ENCODE measurements at places on chromosomes 12 and 14. TPM values are rescaled to one million over a fixed set of nuclear protein-coding genes. Genes with fewer than 3 reads are reported as not detected.

TEX52 gene
- total RNA-seq: not detected

CPNE6 gene
- total RNA-seq: not detected

CABP1 gene
- total RNA-seq: not detected

ATP2B1 gene
- total RNA-seq: 95.5 TPM

UBR7 gene
- 7.0 TPM for total RNA-seq

UBE2N gene
- total RNA-seq: 93.6 TPM

ARL6IP4 gene
- total RNA-seq: 131 TPM

TBX3 gene
- not detected for total RNA-seq

GRCh38 chr12:124160097-124160756 is 134.7 kb upstream of the RFLNA start:
- no peak for DNase-seq

DNA sequence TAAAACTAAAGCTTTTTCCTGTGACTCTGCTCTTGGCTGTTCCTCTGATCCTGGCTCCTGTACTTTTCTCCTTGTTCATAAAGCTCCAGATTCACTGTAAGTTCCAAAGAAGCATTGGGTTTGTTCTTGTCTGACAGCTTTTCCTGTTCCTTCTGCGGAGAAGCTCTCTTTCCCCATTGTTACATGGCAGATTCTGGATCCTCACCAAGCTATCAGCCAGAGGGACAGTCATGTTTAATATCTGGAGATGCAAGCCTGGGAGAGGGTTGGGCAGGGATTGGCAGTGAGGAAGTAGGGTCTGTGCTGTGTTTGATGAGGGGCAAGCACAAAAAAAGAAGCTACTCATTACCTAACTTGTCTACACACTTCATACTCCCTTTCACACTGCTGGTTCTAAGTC is 107.9 kb downstream of the AKAP6 start:
- no peak for DNase-seq

- DNase-seq: no peak
These were observed 35.4 kb downstream of the SRRM4 start for GRCh38 chr12:119016715-119017114.

GRCh38 chr14:103597623-103598377 is 31.2 kb upstream of the KLC1 start:
- no peak for DNase-seq

GRCh38 chr14:103819503-103820307 is 27.7 kb downstream of the PPP1R13B start:
- no peak for DNase-seq

DNA sequence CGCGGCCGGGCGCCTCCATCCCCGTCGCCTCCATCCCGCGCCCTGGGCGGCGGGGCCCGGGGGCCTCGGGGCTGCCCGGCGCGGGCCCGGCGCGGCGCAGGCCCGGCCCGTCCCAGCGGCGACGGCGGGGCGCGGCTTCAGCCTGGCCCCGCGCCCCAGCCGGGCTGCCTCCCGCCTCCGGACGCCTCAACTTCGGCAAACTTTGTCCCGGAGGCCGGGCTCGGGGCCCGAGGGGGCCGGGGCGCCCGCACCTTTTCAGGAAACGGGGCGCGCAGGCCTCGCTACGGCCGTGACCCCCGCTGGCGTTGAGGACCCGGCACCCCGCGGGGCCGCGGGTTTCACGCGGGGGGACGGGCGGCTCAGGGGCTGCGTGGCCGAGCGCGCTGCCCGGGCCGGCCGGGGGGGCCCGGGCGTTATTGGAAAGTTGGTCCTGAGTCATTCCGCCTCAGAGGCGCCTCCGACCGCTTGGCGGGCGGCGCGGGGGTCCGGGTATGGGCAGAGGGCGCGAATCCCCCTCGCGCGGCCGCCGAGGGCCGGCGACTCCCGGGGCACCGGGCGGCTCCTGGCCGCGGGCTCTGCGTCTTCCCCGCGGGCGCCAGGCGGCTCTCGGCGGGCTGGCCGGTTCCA is 575 bp downstream of the TRAF3 start:
- DNase-seq: peak; percentile 29

DNA sequence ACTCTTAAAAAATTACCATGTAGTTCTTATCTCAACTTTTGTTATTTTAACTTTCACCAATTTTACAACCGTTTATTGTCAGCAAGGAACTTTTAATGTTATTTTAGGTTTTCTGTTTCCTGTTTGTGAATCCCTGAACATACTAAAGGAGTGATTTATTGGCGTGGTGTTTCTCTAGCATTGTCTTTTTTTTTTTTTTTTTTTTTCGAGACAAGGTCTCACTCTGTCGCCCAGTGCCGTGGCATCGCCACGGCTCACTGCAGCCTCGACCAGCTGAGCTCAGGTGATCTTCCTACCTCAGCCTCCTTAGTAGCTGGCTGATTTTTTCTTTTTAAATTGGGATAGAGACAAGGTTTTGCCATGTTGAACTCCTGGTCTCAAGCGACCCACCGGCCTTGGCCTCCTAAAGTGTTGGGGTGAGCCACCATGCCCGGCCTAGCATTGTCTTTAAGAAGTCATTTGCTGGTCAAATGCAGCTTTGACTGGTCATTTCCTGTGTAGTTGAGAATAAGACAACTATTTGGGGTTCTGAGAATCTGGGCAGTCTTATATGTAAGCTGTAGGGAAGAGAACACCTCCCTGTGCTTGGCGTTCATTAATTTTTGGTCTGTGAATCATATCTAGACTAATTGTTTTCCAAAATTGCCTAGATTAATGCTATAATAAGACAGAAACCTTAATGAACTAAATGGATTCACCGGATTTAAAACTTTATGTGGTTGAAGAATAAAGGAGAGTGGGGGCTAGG is 2.1 kb downstream of the WASHC4 start:
- DNase-seq: no peak

- no peak for DNase-seq
These were observed 39.5 kb downstream of the L2HGDH start for GRCh38 chr14:50272498-50272897.

- DNase-seq: peak; percentile 57
These were observed 311.9 kb downstream of the DUSP6 start for GRCh38 chr12:89040146-89040964.

DNA sequence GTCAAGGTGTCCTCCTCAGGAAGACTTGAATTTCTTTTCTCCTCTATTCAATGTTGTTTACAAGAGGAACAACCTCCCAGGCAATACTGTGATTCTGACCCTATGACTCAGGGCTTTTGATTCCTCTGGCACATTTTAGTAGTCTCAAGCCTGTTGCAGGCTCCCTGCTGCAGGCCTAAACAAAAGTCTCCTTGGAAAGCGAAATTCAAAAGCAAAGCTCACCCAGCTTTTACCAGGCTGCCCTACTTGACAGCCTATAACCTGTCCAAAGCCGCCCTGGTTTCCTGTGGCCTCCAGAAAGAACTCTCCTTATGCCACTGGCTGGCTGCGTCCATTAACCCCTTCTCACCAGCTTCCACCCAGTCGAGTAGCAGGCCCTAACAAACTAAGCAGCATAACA is 11.6 kb downstream of the FGD6 start:
- no peak for DNase-seq

DNA sequence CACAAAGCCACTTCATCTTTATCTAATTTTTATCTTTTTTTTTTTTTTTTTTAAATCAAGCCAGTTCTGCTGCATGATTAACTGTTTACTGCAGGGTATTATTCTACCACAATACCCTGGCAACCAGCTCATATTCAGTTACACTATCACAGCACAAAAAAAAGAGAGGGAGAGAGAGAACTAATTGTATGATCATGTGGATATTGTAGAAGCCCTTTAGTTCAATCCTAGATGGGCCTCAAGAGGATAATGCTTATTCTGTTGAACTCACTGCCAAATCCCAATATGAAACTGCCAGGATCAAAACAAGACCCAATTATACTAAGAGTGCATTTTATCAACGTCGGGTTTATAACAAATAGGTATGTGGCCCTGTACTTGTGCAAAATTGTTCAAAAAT is 51.5 kb downstream of the MED13L start:
- no peak for DNase-seq

DNA sequence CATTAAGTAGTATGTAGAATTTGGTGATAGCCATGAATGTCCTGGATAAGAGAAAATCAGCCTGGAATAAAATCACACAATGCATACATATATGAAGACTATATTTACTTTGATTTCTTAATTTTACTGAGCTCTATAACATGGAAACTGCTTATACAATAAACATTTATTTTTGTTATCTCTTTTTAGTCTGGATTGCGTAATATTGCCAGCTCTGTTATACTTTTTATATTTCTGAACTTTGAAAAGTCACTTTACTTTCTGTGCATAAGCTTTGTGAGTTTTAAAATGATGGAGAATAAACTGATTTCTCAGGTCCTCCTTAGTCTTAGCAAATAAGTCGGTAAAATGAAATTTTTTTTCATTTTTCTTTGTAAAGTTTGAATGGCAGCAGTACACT is 19.2 kb upstream of the ABCD2 start:
- no peak for DNase-seq

DNA sequence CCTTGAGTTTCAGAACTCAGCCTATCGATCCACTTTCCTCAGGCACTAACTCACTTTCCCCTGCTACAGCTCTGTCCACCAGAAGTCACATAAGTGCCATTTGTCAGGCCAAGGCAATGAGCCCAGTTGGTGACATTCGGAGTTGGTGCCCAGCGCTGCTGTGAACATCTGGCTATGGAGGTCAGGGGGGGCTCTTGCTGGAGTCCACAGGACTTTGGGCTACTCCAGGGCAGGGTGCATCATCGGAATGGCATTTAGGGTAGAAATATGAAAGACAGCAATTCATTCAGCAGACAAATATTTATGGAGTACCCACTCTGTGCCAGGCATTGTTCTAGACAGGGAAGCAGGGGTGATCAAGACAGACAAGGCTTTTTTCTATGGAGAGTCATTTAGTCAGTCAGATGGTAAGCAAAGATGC is 1.5 kb upstream of the PPP1CC start:
- DNase-seq: no peak

DNA sequence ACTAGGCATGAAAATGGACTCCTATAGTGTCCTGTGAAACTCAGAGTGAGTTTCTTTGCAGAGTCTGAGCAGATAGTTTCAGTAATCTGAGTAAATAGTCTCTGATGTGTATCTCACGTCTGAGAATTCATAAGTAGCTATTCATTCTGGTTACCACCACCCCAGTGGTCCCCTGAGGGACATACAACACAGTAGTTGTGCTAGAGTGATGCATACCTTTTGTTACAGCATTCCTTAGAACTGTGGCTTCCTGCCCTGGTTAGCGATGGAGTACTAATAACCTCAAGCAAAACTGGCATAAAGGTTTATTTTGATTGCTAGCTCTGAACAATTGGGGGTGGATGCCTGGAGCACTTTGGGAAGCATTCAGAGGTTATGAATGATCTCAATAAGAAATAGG is 114.7 kb downstream of the DAAM1 start:
- DNase-seq: no peak

DNA sequence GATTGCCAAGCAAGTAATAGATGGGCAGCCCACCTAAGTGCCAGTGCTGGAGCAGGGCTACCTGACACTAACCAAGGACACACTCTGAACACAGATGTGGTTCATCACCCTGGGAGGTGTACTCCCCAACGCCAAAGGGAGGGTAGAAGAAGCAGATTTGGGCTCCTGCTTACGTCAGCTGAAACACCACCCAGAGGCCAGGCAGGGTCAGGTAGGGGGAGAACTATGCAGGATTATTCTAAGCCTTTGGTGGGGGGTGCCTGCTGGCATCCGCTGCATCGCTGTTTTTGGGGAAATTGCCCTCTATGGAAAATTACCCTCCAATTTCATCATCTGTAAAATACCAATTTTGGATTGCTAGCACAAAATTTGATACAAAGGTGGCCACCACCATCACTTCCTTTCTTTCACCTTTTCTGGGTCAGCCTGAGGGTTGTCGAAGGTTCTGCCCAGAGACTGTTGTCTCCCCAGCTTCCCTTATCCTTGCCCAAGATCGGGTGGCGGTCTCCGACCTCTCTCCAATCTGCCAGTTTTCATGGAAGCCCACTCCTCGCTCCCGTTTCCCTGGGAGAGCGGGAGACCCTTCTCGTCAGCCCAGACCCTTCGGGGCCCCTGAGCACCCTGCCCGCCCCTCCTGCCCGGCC is 535 bp downstream of the BIN2 start:
- peak; percentile 90 for DNase-seq

GRCh38 chr14:80264702-80265101 is 53.4 kb upstream of the DIO2 start:
- no peak for DNase-seq

DNA sequence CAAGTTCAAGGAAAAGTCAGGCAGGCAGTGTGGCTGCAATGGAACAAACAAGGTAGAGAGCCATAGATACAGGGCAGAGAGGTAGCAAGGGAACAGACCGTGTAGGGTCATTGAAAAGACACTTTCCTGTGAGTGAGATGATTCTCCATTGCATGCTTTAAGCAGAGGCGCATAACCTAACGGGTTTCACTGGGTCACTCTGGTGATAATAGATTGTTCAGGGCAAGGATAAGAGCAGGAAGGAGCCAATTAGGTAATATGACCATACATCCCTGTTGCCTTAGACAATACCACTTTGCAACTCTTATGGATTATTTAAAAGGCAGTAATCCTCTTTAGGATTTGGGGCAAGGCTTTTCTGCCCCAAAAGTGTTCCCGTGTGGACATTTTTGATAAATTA is 214.1 kb downstream of the PTPRO start:
- no peak for DNase-seq

DNA sequence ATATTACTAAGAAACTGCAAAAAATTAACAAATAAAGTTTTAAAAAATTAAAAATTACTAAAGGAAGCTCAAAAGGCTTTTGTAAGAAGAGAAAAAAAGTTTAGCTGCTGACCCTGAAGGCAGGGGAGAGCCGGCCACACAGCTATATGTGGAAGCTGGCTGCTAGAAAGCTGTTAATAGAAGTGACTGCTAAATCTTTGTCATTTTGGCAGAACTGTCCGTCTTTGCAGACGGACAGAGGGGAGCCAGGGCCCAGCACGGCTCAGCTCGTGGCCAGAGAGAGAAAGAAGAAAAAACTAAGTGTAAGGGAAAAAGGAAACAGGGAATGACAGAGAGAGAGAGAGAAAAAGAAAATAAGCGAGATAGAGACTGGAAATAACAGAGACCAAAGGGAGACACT is 27.9 kb downstream of the PRMT8 start:
- no peak for DNase-seq

DNA sequence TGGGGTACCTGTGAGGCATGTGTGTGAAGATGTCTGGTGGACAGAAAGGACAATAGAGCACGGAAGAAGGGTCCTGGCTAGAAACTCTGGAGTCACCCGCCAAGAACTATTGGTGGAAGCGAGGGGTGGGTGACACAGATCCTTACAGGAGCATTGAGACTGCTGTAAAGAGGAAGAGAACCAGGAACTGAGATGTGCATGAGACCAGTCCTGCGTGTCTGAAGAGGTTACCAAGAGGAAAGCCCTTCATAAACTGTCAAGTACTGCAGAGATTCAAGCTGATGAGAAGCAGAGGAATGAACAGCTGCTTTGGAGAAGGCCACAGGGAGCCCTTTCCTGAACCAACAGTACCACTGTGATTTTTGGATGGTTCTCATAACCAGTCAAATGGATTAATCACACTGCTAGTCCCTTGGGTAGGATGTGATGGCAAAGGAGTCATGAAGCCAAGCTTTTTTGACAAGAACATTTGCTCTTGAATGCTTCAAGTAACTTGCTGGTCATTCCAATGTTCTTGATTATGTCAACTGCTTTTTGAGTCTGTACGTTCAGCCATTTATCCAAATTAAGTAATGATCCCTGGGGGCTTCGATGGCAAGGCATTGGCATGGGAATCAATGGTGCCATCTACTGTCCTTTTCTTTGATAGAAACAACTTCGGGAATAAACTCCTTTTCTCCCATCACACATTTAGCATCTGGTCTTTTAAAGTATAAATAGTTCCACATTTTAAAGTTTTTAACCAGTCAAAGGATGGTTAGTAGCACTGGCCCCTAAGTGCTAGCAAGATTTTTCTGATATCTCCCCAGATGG is 42.9 kb downstream of the GPR135 start:
- DNase-seq: no peak

GRCh38 chr14:106378191-106378590 is 851.8 kb downstream of the TMEM121 start:
- peak; percentile 50 for DNase-seq
